Right ventricle myocardium superior (tissue), 1 donor: ENCODE measurements at places on chromosomes 11 and 22. TPM values are rescaled to one million over a fixed set of nuclear protein-coding genes. Genes with fewer than 3 reads are reported as not detected.

DNA sequence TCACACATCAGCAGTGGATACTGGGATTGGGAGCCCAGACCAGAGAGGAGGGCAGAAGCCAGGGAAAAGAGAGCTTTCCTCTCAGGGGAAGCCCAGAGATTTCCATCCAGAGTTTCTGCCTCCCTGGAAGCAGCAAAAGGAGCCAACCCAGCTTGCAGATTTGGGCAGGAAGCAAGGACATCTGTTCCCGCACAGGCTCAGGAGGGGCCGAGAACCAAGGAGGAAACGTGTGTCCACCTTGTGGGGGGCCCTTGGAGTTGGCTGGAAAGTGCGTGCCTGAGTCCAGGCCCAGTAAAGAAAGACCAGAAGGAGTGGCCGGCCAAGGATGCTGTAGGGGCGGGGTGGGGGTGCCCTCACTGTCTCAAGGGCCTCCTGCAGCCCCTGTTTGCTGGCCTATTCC lies 6.0 kb upstream of the NPTXR start:
- peak; percentile 24 for DNase-seq

DNA sequence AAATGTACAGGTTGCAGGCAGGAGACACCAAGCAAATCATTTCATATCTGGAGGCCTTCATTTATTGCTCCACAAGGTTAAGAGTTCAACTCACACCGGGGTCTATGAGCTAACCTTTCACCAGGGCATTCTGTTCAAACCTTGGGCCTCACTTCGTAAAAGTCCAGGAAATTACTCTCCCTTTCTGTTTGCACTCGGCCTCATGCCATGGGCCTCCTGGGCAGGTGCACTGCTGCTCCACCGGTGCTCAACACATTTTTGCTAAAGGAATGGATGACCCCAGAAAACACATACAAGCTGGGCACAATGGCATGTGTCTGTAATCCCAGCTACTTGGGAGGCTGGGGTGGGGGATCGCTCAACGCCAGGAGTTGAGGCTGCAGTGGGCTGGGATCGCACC lies 16.6 kb upstream of the RRP7A start:
- no peak for DNase-seq

DNA sequence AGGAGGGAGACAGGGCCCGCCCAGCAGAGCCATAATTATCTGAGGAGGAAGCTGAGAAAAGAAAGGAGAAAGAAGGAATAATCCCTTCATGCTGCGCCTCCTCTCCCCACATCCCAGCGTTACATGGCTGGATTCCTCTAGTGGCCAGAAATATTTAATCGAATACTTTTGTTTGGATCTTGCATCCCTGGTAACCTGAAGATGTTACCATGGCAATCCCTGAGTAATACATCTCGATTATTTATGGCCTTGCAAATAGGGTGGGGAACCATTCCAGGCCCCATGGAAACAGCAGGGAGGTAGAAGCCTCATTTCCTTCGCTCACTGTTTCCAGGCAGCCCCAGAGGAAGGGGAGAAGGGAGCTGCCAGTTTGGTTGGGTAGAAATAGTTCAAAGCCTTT lies 357.7 kb downstream of the BUD13 start:
- no peak for DNase-seq

- DNase-seq, result no peak
Measured at GRCh38 chr11:96147906-96148486, 195.0 kb downstream of the MAML2 start.

GRCh38 chr11:65502274-65502554 lies 3.4 kb downstream of the MALAT1 start:
- DNase-seq, result no peak

GRCh38 chr22:20814221-20814808 lies 40.4 kb downstream of the SERPIND1 start:
- no peak for DNase-seq

GRCh38 chr11:12556788-12557384 lies 117.3 kb upstream of the TEAD1 start:
- peak; percentile 87 for DNase-seq

DNA sequence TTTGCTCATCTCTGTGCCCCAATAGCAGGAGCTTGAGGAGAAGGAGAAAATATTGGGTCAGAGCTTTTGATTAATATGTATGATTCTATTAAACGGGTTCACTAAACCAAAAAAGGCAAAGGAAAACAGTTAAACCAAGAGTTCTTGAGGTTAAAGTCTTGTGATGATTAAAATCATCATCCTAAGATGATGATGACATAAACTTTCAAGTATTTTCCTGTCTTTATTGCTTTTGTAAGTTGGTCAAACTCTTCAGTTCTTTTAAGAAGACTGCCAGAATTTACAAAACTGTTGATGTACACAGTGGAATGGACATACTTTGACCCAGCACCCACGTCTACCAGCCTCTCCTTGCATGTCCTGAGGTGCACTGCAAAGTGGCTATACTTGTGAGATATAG lies 41.0 kb downstream of the FDX1 start:
- no peak for DNase-seq

DNA sequence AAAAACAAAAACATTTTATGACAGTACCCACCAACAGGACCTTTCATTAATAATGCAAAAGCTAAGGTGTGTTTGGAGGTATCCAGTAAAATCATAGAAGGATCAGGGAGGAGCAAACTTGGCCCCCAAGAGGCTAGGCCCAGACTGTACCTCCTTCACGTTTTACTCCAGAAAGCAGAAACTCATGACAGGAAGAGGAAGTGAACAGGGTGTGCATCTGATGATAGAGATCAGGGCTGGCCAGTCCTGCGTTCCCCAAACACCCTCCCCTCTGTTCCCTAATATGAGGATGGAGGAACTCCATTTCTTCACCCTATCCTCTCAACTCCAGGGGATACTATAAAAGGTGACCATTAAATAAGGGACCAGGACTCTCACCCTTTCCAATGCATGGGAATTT lies 10.2 kb upstream of the MS4A12 start:
- DNase-seq, result no peak

GRCh38 chr22:36065462-36065774 lies 36.8 kb upstream of the RBFOX2 start:
- no peak for DNase-seq

The TUBA8 gene
- total RNA-seq, result 247 TPM

The MS4A12 gene
- total RNA-seq, result not detected

The USP2 gene
- 136 TPM for total RNA-seq

The SH3BP1 gene
- total RNA-seq, result 1.9 TPM

The FOLR1 gene
- total RNA-seq, result 0.94 TPM

The SREBF2 gene
- total RNA-seq, result 75.2 TPM

The VSTM5 gene
- total RNA-seq, result not detected

The APOL5 gene
- total RNA-seq, result not detected

The OR6A2 gene
- not detected for total RNA-seq
